ENCODE measurements at places on chromosomes 7 and 10. TPM values are rescaled to one million over a fixed set of nuclear protein-coding genes. Genes with fewer than 3 reads are reported as not detected.

The C10orf53 gene
- not detected for total RNA-seq

The ACSL5 gene
- total RNA-seq: 133 TPM

The GIMAP1 gene
- not detected for total RNA-seq

The PIP4K2A gene
- total RNA-seq: 9.7 TPM

The TYSND1 gene
- 32.2 TPM for total RNA-seq

The CCDC172 gene
- total RNA-seq: not detected

The SLC12A9 gene
- 68.7 TPM for total RNA-seq

The IL2RA gene
- not detected for total RNA-seq

The P4HA1 gene
- total RNA-seq: 16.9 TPM

The NEUROD6 gene
- total RNA-seq: not detected

The BLOC1S2 gene
- total RNA-seq: 24.5 TPM

The PDIA4 gene
- total RNA-seq: 331 TPM

The MDFIC gene
- total RNA-seq: not detected
